ENCODE measurements at places on chromosomes 16 and 17.

DNA sequence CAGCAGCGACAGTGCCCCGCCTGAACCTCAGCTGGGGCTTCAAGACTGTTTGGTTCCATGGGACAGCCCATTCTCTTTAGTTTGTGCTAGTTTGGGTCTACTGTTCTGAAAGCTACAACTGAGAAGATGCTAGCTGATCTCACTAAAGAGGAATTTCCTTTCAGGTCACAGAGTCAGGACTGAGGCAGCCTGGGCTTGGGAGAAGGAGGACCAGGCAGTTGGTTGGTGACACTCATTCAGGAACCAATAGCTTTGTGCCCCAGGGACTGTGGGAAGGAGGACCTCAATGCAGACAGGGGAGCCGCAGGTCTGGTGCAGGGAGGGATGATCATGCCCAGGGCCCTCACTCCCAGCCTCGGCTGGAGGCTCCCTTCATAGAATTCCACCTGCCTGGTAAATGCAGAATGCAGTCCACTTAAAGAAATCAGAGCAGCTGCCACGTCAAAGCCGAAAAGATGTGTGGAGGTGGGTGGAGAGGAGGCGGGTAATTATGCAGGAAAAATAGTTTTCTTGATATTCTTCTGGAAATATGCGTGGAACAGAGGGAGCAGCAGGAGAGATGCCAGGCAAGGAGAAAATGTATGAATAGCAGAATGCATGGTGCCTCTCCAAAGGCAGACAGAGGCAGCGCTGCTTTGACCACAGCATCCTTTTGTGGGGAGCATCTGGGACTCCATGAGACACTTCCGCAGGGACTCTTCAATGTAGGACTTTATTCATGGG lies 32.6 kb upstream of the ZFP90 start:
- no peak for DNase-seq

GRCh38 chr16:49127103-49127502 lies 154.5 kb downstream of the CBLN1 start:
- no peak for DNase-seq

GRCh38 chr17:80096561-80097021 lies 4.8 kb upstream of the GAA start:
- no peak for DNase-seq

- no peak for DNase-seq
Observed at GRCh38 chr16:77289331-77289809, 90.2 kb downstream of the SYCE1L start.

DNA sequence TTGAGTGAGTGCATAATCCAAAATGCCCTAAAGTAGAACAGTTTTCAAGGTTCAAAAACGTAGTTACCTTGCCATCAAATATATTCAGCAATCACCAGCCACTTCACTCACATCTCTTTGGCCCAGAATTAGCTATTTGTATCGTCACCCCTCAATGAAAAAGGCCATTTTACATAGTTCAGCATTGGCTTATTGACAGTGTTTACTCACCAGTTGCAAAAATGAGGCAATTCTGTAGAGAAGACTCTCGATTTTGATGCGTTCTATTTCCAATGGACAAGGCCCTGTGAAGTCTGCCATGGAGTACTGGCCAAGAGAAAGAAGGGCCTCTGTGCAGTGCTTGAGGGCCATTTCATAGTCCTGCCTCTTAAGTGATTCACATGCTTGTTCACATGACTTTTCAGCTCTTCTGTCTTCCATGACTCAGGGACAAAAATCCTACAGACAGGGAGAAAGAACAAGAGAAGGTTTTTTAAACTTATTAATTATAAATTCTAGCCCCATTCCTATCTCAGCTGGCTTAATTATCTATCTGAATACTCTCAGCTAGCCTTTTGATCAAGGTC lies 26.5 kb downstream of the HELZ start:
- no peak for DNase-seq

- DNase-seq = no peak
Observed at GRCh38 chr17:15049795-15050160, 215.3 kb downstream of the PMP22 start.

DNA sequence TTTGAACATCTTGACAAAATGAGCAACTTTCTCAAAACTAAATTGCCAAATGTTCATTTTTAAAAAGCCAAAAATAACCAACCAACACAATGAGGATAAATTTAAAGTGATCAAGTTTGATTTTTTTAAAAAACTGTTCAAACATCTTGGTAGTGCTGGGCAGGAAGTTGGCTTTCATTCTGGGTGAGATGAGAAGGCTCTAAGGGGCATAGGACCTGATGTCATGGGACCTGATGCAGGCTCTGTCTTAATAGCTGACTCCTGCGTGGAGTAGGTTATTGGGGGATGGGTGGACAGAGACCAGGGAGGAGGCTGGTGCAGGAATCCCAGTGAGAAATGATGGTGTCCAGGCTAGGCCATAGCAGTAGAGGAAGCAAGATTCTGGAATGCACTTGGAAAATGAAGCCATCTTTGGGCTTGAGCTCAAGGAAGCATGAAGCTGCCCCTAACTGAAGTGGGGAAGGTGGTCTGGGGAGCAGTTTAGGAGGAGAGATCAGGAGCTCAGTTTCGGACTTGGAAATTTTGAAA lies 20.4 kb downstream of the NLRC5 start:
- DNase-seq = no peak

GRCh38 chr16:23807028-23807427 lies 28.8 kb upstream of the PRKCB start:
- no peak for DNase-seq

GRCh38 chr17:28097901-28098300 lies 55.4 kb downstream of the NLK start:
- no peak for DNase-seq

DNA sequence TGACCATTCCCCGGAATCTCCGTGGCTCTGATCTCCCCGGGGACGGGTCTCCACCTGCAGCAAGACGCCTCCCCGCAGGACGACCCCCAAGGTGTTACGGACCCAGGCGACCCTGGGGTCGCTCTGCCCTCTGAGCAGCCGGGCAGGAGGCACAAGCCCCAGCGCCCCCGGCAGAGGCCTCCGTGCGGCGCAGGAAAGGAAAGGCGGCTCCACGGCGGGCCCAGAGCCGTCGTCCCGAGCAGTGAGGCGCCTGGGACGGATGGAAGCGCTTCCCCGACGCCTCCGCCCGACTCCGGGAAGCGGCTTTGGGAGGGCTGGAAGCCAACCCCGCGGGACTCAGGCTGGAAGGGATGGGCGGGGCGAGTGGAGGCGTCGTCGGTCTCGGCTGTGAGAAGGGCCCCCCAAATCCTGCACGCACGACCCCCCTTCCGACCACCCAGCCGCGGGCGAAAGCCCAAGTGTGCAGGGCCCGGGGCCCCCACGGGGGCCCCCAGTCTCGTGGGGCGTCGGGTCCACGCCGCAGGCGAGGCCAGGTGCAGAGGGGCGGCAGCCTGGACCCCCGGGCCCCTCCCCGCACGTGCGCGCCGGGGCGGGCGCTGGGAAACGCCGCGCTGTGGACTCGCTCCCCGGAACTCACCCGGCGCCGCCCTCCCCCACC lies 32.7 kb upstream of the RPH3AL start:
- DNase-seq = no peak

GRCh38 chr17:16491703-16492612 lies at the start of gene LRRC75A:
LRRC75A (minus strand) TSS chr17:16492193; CDS start chr17:16491990, 203 bp downstream.
- DNase-seq = peak; percentile 71

- no peak for DNase-seq
Observed at GRCh38 chr17:48148854-48149786, 41.6 kb downstream of the SNX11 start.

- DNase-seq = no peak
Observed at GRCh38 chr16:86063760-86064405, 164.9 kb downstream of the IRF8 start.

- DNase-seq = no peak
Observed at GRCh38 chr16:17343028-17343427, 127.7 kb downstream of the XYLT1 start.

- no peak for DNase-seq
Observed at GRCh38 chr16:27198451-27199234, 4.7 kb upstream of the KDM8 start.

GRCh38 chr16:87464691-87465300 lies 28.0 kb downstream of the ZCCHC14 start:
- no peak for DNase-seq

GRCh38 chr16:66549284-66550131 lies at the start of gene TK2:
TK2 (minus strand) TSS chr16:66550122; CDS start chr16:66550061, 61 bp downstream.
- no peak for DNase-seq

DNA sequence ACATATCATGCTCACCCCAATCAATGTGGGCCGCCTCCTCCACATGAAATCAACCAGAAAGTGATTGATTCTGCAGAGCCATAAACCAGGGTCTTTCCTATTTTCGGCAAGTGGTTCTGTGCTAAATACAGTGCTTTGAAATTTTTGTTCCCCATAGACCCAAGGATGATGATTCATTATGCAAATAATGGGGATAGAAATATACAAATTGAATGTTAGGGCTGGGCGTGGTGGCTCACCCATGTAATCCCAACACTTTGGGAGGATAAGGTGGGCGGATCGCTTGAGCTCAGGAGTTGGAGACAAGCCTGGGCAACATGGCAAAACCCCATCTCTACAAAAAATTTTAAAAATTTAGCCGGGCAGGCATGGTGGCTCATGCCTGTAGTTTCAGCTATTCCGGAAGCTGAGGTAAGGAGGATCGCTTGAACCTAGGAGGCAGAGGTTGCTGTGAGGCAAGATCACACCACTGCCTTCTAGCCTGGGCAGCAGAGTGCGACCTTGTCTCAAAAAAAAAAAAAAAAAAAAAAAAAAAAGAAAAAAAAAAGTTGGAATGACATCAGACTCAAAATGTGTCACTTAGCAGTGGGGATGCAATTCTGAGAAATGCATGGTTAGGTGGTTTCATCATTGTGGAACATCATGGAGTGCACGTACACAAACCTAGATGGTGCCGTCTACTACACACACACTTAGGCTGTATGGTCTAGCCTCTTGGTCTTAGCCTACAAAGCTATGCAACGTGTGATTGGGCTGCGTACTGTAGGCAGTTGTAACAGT lies 581.7 kb downstream of the MAF start:
- no peak for DNase-seq

GRCh38 chr17:68172461-68172954 lies 75.3 kb upstream of the AMZ2 start:
- DNase-seq = no peak

DNA sequence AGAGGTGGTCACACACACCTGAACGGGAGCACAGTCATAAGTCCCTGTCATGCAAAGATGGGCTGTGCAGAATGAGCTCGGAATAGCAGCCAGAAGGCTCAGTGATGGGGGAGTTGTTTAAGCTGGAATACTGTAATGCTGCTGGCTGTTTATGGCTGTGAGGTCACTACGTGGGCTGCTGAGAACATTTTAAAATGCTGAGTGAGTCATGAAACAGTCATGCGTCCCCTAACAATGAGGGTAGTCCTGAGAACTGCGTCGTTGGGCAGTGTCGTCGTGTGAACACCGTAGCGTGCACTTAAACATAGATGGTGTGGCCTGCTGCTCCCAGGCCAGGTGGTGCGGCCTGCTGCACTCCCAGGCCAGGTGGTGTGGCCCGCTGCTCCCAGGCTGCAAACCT lies 39.7 kb downstream of the TBCD start:
- no peak for DNase-seq

DNA sequence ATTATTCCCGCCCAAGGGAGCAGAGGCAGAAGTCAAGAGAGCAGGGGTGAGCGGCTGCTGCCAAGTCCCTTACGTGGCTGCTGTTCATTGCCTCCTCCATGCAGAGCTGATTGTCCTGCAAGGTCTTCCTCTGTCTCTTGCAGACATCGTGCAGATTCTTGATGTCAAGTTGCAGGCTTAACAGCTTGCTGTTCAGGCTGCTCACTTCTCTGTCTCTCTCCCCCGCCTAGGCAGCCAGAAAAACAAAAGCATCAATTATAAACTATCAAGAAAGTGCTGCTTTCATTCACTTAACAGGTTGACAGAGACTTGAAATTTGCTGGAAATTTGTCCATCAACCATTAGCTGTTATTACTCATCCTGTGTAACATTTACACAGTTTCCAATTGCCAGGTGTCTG lies 7.3 kb downstream of the PMFBP1 start:
- DNase-seq = no peak

GRCh38 chr16:15572329-15573001 lies 70.5 kb downstream of the MARF1 start:
- no peak for DNase-seq

GRCh38 chr17:76131051-76131691 lies 9.9 kb downstream of the FOXJ1 start:
- DNase-seq = no peak

GRCh38 chr16:89035669-89036570 lies 57.7 kb upstream of the ACSF3 start:
- no peak for DNase-seq

DNA sequence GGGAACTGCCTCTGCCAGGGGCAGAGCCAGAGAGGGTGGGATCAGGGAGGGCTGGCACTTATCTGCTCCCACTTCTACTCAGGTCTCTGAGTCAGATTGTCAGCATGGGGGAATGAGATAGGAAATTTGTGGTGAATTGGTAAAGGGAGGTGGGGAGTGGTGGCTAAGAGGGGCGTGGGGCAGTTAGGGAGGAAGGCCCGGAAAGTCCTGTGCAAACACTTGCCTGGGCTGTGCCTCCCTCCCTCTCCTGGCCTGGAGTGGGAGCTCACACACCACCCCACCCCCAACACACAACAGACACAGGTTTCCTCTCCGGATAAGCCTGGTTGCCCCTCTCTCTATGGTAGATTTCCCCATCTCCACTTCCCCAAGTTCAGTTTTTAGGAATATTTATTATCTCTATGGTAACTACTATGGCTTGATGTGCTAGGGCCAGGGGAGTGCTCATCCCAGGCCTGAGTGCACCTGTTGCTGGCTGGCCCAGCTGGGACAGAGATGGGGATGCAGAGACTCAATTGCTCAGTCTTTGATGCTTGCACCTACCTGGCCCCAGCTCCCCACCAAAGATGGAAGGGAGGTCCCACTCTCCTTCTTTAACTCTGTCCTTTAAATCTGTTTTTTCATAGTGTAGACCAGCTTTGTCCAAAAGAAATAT lies 2.7 kb downstream of the SPNS2 start:
- DNase-seq = no peak

GRCh38 chr17:6948562-6948961 lies 47.3 kb upstream of the ALOX12 start:
- no peak for DNase-seq

DNA sequence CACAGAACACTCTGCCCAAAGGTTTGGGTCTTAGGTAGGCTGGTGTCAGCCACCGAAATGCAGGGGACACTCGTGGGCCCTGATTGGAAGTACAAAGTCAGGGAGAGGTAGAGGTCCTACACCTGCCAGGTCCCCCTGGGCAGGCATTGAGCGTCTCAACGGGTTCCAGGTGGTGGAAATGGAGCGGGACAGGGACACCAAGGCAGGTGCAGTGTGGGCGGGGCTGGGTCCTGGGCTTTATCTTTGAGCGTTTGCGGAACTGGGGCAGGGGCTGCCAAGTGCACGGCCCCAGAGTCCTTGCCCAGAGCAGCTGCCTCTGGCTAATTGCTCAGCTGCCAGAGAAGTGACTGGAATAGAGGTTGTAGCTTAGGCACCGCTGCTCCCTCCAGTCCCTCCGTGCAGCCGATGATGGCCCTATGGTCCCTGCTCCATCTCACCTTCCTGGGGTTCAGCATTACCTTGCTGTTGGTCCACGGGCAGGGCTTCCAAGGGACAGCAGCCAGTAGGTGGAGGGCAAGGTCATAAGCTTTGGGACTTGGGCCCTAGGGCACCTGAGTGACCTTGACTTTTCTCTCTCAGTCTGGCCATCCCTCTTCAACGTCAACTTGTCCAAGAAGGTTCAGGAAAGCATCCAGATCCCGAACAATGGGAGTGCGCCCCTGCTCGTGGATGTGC lies at the start of gene ZACN:
Gene ZACN, plus strand, starts transcription at position 323 of the 675 bp plus-strand sequence. Its CDS starts 83 bp downstream, at position 406.
- DNase-seq = peak; percentile 36

GRCh38 chr17:28513476-28513875 lies 7.3 kb downstream of the FOXN1 start:
- no peak for DNase-seq

GRCh38 chr16:6035161-6035560 lies 937.6 kb upstream of the EEF2KMT start:
- no peak for DNase-seq

- peak; percentile 20 for DNase-seq
Observed at GRCh38 chr17:70622368-70623260, 453.3 kb downstream of the KCNJ2 start.
